ENCODE measurements at places on chromosomes 7 and 10. TPM values are rescaled to one million over a fixed set of nuclear protein-coding genes. Genes with fewer than 3 reads are reported as not detected.

RAMP3 gene
- not detected for total RNA-seq

CLRN3 gene
- not detected for total RNA-seq

AGBL3 gene
- total RNA-seq = 0.22 TPM

NKX1-2 gene
- total RNA-seq = not detected

LHFPL3 gene
- not detected for total RNA-seq

STEAP4 gene
- total RNA-seq = under 0.01 TPM

PPP1R17 gene
- total RNA-seq = not detected

C10orf53 gene
- not detected for total RNA-seq

BMPER gene
- total RNA-seq = 24.5 TPM

RBP4 gene
- not detected for total RNA-seq

GALNT17 gene
- total RNA-seq = not detected

SPDYE9 gene
- not detected for total RNA-seq

PIK3CG gene
- 0.66 TPM for total RNA-seq

PKD2L1 gene
- not detected for total RNA-seq

CRHR2 gene
- total RNA-seq = not detected

NEUROG3 gene
- not detected for total RNA-seq

RAB19 gene
- not detected for total RNA-seq

LRRTM3 gene
- total RNA-seq = not detected

HOXA3 gene
- 2.3 TPM for total RNA-seq

CYP17A1 gene
- total RNA-seq = not detected

ITPRID1 gene
- total RNA-seq = not detected

ZCWPW1 gene
- 0.43 TPM for total RNA-seq

ANKIB1 gene
- total RNA-seq = 49.5 TPM

CREB5 gene
- 5.5 TPM for total RNA-seq

DOCK4 gene
- 12.5 TPM for total RNA-seq

ZNF485 gene
- 2.6 TPM for total RNA-seq

EPC1 gene
- total RNA-seq = 25.6 TPM

GIMAP4 gene
- 0.14 TPM for total RNA-seq

SERPINE1 gene
- total RNA-seq = 2,489 TPM

KCP gene
- 0.44 TPM for total RNA-seq

DRGX gene
- not detected for total RNA-seq
